NB4 (cell line): ENCODE measurements at places on chromosomes 2 and 18.

- DNase-seq, result no peak
Observed at GRCh38 chr18:527146-527545, 26.6 kb upstream of the COLEC12 start.

GRCh38 chr2:70994009-70994698 lies 519 bp downstream of the TEX261 start:
- peak; percentile 54 for DNase-seq

- peak; percentile 70 for DNase-seq
Observed at GRCh38 chr2:148021059-148021861, at the start of gene MBD5. Gene MBD5 (plus strand): TSS chr2:148021091.

DNA sequence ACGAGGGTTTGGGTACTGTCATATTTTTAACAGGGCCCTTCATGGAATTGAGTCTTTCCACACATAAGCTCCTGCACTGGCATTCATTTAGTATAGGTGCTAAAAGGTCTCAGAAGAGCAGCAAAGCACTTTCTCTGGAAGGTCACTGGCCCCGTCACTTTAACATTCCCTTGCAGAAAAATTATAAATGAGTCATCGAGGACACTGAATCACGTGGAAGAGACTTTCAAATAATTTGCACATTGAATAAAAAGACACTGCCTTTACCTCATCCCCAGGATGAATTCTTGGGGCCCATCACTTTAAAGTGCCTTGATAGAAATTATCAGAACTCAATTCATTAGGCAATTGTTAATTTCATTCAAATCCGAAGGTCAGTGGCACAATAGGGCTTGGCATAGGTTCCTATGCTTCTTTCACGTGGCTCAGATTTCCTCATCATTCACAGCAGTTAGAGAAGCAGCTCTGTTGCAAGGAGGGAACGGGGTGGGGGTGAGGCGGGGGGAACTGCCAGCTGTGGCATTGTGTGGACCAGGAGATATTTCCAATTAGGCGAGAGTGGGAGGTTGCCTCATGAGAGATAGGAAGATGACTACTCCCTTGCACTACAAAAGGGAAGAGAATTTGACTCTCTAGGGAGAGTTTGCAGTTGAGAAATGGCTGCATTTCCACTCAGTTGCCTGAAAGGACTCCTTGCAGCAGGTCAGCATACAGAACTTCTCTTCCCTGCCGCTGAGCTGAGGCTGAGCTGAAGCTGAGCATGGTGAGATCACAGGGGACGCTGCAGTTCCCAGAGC lies 86.3 kb upstream of the NPAS2 start:
- DNase-seq, result peak; percentile 98
